Left lung (tissue), 14 donors: ENCODE measurements at places on chromosomes 5 and 9. TPM values are rescaled to one million over a fixed set of nuclear protein-coding genes. Genes with fewer than 3 reads are reported as not detected.

DNA sequence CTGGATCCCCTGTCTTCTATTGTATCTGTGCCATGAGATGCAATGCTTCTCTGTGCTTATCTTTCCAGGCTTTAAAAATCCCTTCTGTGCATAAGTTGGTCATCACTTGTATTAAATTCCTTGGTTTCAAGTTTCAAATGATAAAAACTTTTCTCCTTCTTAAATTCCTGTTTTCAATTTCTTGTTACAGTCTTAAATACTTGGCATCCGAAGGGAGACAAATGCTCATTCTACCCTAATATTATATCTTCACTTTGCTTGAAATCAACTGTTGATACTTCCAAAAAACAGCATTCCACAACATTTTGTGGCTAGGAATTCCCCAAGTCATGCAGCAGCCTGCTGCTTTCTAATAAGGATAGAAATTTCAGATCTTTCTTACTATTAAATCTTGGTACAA is 413.2 kb upstream of the ACTBL2 start:
- H3K4me1 ChIP-seq, result peaks cover 3% of the 10 kb centered on the region
- H3K36me3 ChIP-seq, result no peaks in the 10 kb centered on the region
- DNase-seq, result no peak
- no peak overlapping the region for H3K4me3 ChIP-seq
- no peak overlapping the region for H3K27ac ChIP-seq
- H3K27me3 ChIP-seq, result no peaks in the 10 kb centered on the region

DNA sequence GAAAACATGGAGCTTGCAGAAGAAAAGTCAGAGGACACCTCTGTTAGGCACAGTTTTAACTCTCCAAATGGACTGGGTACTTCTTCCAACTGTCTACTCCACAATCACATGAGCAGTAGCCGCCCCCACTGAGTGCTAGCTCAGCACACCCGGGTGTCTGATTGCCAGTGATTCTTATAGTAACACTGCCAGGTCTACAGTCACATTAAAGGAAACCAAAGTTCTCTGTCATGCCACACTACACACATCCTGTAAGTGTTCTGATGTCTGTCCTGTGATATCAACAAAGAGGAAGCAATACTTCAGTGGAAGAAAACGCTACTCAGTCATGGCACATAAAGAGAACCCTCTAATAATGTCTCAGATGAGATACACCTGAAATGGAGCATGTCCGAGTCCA is at the start of gene HAVCR2:
HAVCR2 (minus strand) TSS at position 69 of the 400 bp plus-strand sequence; CDS start at position 8, 61 bp downstream.
- peak within 1 kb of the TSS; percentile 85 for H3K27ac ChIP-seq
- peaks cover 11% of the 10 kb centered on the region for H3K36me3 ChIP-seq
- no peak for DNase-seq
- peak within 1 kb of the TSS; percentile 41 for H3K4me3 ChIP-seq

DNA sequence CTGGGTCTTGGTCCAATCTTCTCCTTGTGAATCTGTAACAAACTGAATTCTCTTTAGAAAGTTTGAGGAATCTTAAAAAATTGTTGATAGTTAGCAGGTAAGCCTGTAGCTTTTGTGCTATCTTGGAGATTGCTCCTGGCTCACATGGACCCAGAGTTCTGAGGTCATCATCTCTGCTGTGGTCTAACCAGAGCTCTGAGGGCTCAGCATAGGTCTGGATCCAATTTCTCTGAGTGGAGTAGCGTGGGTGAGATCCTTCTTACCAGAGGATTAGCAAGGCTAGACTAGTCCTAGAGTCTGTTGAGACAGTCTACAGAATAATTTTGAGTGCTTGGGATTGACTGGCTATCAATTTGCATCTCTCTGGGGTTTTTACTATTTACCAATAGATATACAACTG is 60.5 kb upstream of the IL6ST start:
- H3K4me3 ChIP-seq, result no peak overlapping the region
- H3K27ac ChIP-seq, result no peak overlapping the region
- no peak for DNase-seq
- no peaks in the 10 kb centered on the region for H3K36me3 ChIP-seq

- no peaks in the 10 kb centered on the region for H3K27me3 ChIP-seq
- H3K36me3 ChIP-seq, result no peaks in the 10 kb centered on the region
- DNase-seq, result no peak
- peak overlapping the region; percentile 3 for H3K27ac ChIP-seq
- no peak overlapping the region for H3K4me3 ChIP-seq
Measured at GRCh38 chr9:69179037-69179436, 5.0 kb downstream of the TJP2 start.

GRCh38 chr5:79229357-79230174 is 6.4 kb upstream of the JMY start:
- no peak for DNase-seq
- no peak overlapping the region for H3K4me3 ChIP-seq
- no peaks in the 10 kb centered on the region for H3K27me3 ChIP-seq
- H3K4me1 ChIP-seq, result peaks cover 2% of the 10 kb centered on the region
- no peaks in the 10 kb centered on the region for H3K36me3 ChIP-seq

GRCh38 chr5:163695830-163696578 is 190.6 kb downstream of the MAT2B start:
- no peak overlapping the region for H3K4me3 ChIP-seq
- no peaks in the 10 kb centered on the region for H3K4me1 ChIP-seq
- H3K36me3 ChIP-seq, result no peaks in the 10 kb centered on the region
- peak; percentile 70 for DNase-seq
- H3K27me3 ChIP-seq, result no peaks in the 10 kb centered on the region

DNA sequence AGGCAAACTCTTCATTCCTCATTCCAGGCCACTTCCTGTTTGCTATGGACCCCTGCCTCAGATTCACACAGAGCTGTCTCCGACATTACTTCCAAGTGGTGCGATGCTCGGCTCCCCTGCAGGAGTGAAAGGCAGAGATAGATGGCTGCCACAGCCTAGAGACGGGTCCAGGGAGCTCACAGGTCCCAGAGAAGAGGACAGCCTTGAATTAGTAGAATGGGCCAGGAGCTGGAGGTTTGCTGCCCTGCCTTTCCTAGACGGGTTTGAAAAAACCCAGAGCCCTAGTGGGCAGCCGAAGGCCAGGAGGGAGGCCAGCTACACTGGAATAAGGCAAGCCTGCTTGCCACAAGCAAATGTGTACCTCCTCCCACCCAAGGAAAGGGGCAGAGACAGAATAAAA is 1.8 kb downstream of the ANKRD34B start:
- no peak overlapping the region for H3K27ac ChIP-seq
- no peaks in the 10 kb centered on the region for H3K36me3 ChIP-seq
- peaks cover 14% of the 10 kb centered on the region for H3K4me1 ChIP-seq
- no peak overlapping the region for H3K4me3 ChIP-seq

GRCh38 chr9:105963343-105964099 is 269.2 kb downstream of the TMEM38B start:
- H3K27me3 ChIP-seq, result no peaks in the 10 kb centered on the region
- H3K27ac ChIP-seq, result no peak overlapping the region
- no peak overlapping the region for H3K4me3 ChIP-seq
- DNase-seq, result no peak
- no peaks in the 10 kb centered on the region for H3K36me3 ChIP-seq

GRCh38 chr5:601771-602465 is 10.2 kb upstream of the CEP72 start:
- H3K36me3 ChIP-seq, result no peaks in the 10 kb centered on the region
- H3K27me3 ChIP-seq, result peaks cover 4% of the 10 kb centered on the region
- no peak overlapping the region for H3K4me3 ChIP-seq
- H3K27ac ChIP-seq, result no peak overlapping the region
- no peak for DNase-seq

GRCh38 chr9:76756941-76757673 is 7.1 kb upstream of the PCA3 start:
- no peak overlapping the region for H3K27ac ChIP-seq
- no peak for DNase-seq
- H3K27me3 ChIP-seq, result no peaks in the 10 kb centered on the region
- no peak overlapping the region for H3K4me3 ChIP-seq
- no peaks in the 10 kb centered on the region for H3K36me3 ChIP-seq

DNA sequence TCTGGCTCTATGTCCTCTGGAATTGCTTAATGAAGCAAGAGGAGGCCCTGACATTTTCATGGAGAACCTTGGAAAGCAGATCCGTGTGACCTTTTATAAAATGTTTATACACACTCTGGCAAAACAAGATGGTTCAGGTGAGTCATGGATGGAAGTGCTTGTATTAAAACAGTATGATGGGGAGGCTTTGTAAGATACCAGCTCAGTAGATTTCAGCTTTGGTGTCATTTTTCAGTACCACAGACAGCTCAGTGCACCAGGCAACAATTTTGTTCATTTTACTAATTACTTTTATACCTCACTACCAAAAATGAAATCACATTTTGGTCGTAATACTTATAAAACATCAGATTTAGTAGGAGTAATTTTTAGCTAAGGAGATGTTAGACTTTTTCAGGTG is 5.2 kb downstream of the KCNN2 start:
- H3K36me3 ChIP-seq, result no peaks in the 10 kb centered on the region
- H3K4me3 ChIP-seq, result no peak overlapping the region
- peaks cover 36% of the 10 kb centered on the region for H3K27me3 ChIP-seq
- no peak overlapping the region for H3K27ac ChIP-seq
- H3K4me1 ChIP-seq, result no peaks in the 10 kb centered on the region

DNA sequence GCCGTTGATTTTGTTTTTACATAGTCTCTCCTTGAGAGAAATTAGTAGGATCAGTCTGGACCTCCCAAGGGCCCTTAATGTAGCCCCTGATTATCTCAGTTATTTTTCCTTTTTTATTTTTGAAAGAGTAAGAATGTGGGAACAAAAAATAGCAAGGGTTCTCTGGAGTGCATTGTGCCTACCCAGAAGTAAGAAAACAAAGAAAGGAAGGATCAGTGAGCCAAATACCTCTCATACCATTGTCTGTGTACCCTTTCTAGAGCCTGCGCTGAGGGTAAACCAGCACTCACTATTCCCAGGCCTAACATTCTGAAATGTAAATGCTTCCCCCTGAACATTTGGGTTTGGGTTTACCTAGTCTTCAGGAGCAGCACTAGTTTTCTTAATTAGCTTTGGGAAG is 213.0 kb upstream of the TARS1 start:
- H3K27me3 ChIP-seq, result no peaks in the 10 kb centered on the region
- DNase-seq, result no peak
- H3K36me3 ChIP-seq, result no peaks in the 10 kb centered on the region
- no peaks in the 10 kb centered on the region for H3K4me1 ChIP-seq

DNA sequence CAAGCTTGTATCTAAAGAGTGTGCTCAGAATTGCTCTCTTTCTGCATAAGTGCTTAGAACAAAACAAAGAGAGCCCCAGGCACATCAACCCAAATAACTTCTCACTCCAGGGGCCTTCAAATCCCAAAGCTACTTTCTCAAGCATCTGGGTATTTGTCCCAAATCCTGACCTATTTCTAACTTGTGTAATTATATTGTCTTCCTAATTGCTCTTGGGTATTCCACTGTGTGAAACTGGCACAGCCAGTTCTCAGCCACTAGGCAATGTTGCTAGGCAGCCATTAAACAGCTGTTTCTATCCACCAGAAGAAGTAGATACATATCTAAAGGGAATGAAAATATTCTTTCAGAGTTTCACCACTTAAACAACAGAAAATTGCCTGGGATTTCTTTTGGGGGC is 198.8 kb downstream of the PRELID2 start:
- H3K27me3 ChIP-seq, result no peaks in the 10 kb centered on the region
- no peaks in the 10 kb centered on the region for H3K36me3 ChIP-seq
- no peaks in the 10 kb centered on the region for H3K4me1 ChIP-seq
- no peak for DNase-seq
- no peak overlapping the region for H3K27ac ChIP-seq

DNA sequence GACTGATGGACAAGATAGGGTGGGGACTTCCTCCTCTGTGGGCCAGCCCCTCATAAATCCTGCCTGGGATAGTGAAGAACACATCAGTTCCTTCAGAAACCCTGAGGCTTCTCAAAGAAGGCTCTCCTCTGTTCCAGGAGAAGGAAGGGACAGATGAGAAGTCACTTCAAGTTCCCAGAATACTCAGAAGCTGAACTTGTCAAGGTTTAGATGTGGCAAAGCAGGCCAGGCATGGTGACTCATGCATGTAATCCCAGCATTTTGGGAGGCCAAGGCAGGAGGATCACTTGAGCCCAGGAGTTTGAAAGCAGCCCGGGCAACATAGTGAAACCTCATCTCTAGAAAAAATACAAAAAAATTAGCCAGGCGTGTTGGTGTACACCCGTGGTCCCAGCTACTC is 38.5 kb downstream of the STOM start:
- no peak for DNase-seq
- peak overlapping the region; percentile 66 for H3K27ac ChIP-seq
- H3K4me3 ChIP-seq, result no peak overlapping the region

DNA sequence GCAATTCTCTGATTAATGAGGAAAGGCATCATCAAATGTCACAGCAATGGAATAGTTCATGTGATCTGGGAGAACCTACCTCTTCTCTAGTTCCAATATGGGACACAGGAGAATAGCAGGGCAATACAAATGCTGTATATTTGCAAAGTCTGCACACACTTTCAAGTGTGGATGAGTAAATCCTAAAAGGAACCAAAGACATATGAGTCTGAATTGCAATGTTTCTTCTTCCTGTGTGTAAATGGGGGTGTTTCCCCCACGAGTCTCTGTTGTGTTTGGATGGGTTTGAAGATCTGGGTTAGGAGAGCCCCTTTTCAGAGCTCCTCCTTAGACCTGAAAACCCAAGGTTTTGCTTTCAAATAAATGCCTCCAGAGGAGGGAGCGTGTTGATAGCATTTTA is 26.9 kb downstream of the SLC46A2 start:
- H3K4me1 ChIP-seq, result peaks cover 45% of the 10 kb centered on the region
- no peaks in the 10 kb centered on the region for H3K27me3 ChIP-seq
- peaks cover 16% of the 10 kb centered on the region for H3K36me3 ChIP-seq

DNA sequence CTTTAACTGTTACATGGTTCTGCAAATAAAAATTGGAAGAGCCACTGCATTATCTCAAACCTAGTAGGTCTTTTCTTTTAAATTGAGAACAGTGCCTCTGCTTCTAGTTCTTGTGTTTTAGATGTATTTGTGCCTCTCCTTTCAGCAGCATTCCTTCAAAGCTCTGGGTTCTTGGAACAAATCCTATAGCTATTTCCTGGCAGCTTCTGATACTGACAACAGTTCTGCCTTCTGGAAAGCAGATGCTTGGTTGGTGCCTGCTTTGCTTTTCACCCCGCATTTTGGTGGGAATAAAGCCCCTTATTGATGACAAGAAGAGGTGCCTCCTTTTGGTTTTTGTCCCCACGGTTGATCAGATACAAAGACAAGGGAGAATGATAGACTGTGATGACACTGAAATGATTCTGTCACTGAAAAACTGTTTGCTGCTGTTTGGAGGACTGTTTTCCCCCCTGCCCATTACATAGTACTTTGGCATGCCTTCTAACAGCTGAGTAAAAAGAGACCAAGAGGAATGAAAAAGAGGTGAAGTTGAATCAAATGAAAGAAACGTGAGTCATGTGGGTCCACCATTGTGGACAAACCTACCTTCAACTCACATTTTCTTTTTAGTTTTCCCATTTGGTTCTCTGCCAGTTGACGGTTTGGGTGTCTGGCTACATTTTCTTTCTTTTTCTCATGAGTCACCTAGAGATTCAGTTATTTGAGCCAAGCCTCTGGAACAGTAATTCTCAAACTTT is 5.6 kb downstream of the PTCD2 start:
- H3K36me3 ChIP-seq, result no peaks in the 10 kb centered on the region
- H3K4me1 ChIP-seq, result peaks cover 9% of the 10 kb centered on the region
- H3K27ac ChIP-seq, result no peak overlapping the region
- H3K4me3 ChIP-seq, result no peak overlapping the region
- H3K27me3 ChIP-seq, result no peaks in the 10 kb centered on the region
- DNase-seq, result no peak

GRCh38 chr5:33894566-33894965 is 2.8 kb upstream of the ADAMTS12 start:
- H3K36me3 ChIP-seq, result no peaks in the 10 kb centered on the region
- no peak overlapping the region for H3K4me3 ChIP-seq
- no peak for DNase-seq
- no peaks in the 10 kb centered on the region for H3K4me1 ChIP-seq

Gene ROPN1L
- 9.5 TPM for total RNA-seq

Gene LCP2
- 37.3 TPM for total RNA-seq

Gene IL4
- total RNA-seq, result not detected

Gene GALNT12
- total RNA-seq, result 20.0 TPM
